ENCODE measurements at places on chromosomes 16 and 17.

GRCh38 chr17:36657763-36658490, 56.5 kb downstream of the MRM1 start:
- peak; percentile 5 for DNase-seq

DNA sequence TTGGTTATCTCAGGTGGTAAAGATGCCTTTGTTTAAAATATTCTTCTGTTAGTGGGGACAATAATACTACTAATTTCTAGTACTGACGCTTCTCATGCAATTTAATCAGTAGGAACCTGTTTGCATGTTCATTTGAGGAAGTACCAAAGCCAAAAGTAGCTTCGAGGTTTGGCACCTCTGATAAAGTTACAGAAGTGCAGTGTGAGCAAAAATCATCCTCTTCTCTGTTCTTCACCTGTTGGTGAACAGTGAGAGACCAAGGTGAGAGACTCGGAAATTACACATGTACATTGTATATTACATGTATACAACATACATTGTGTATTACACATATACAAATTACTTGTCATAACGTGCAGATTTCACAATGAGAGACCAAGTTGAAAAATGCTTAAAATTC, 404.6 kb downstream of the MAF start:
- DNase-seq, result no peak

- DNase-seq, result no peak
Measured at GRCh38 chr17:65518256-65518655, 43.2 kb downstream of the AXIN2 start.

DNA sequence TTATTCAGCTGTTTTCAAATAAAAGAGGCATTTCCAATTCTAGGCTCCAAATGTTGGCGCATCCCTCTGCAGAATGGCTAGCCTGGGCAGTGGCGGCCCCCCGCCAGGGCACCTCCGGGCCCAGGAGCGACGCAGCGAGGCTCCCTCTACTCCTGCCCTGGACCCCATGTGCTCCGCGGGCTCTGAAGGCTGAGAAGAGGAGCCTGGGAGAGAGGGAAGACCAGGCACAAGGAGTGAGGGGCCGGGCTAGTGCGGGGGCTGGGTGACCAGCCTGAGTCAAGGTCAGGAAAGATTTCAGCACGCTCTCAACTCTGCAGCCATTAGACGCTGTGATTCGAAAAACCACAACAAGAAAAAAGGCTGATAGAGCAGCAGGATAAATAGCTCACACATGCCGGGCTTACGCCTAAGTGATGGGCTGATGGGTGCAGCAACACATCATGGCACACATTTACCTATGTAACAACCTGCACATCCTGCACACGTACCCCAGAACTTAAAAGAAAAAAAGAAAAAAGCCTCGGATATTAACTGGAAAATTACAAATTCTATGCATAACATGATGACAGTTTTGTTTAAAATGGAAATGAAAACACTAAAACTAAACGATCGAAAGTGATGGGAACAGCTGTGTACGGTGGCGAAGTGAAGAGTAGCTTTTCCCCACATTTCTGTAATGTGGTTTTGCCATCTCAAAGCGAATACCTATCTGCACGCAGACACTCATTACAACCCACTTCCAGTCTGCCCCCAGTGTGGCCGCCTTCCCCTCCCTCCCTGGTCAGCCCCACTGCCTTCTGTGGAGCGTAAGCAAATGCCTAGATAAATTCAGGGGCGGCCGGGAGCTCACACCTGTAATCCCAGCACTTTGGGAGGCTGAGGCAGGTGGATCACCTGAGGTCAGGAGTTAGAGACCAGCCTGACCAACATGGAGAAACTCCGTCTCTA, 44.4 kb downstream of the MAP1LC3B start:
- peak; percentile 17 for DNase-seq

GRCh38 chr17:29948448-29949215, 7.2 kb downstream of the EFCAB5 start:
- peak; percentile 15 for DNase-seq

DNA sequence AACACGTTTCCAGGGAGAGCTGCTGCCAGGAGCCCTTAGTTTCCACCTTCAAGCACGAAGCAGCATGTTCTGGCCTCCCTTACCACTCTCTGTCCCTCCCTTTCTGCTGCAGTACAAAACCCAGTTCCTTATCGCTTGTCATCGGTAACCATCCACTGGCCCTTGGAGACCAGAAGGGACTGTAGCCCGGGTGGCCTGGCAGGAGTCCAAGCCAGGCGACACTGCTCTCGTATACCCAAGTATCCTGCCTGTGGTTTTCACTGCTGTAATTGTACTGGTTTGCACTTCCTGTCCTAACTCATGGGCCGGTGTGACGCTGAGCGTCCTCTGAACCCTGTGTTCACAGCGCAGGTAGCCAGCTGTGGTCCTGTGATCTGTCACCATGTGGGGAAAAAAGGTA, 81.1 kb downstream of the MAF start:
- DNase-seq, result peak; percentile 30

Data from lung (tissue), 17 donors.